ENCODE measurements at places on chromosomes 5 and 9.

DNA sequence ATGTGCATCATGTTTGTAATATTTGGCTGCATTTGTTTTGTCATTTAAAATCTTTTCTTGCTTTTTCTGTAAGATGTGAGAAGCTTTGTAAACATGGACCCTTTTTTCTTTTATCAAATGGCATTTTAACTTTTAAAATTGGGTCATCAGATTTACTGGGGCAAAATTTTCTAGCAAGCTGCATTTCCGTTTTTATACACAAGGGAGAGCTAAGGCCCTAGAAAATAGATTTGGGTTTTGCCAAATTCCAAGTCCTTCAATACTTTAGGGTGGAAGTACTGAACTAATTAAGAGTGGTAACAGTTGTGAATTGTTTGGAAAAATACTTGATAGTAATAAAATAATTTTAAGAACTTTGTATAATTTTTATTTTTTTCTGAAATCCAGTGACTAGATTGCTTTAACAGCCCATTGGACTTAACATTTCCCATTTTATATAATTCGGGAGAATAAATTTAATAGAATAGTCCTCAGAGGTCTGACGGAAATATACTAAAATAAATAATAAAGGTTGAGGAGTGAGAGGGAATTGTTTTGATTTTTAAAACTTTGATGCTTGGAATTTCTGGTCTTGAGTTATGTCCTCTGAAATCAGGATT is 117.4 kb downstream of the SMARCA2 start:
- peak; percentile 51 for DNase-seq

- DNase-seq: no peak
Measured at GRCh38 chr9:100295240-100295639, 57.5 kb downstream of the TEX10 start.

DNA sequence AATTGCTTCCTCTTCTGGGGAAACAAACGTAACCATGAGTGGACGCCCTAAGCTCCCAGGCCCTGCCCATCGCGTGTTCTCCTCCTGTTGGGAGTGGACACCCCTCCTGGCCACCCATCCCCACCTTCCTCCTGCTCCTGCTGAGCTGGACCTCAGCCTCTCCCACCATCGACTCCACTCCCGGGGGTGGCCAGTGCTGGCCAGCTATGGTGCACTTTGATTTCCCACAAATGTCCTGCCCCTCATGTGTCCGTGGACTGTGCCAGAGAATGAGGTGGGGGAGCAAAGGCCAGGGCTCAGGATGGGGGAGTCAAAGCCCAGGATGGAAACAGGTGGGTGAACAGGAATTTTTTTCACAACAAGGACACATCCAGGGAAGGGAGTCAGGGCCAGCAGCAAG is 62.8 kb downstream of the MED10 start:
- no peak for DNase-seq

DNA sequence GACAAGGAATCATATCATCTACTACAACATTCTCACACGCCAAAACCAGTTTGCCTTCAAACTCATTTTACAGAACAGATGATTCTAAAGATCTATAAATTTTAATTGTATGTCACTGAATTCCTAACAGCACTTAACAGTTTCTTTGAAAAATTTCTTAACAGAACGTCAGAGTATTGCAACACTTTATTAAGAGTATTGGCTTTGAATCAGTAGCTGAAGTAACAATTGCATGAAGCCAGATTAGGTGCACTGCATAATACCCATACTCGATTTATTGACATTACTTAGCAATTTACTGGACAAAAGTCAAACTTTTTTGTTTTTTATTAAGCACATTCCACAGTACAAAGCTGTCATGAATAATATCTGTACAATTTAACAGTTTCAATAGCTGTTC is 75.8 kb downstream of the SMIM23 start:
- no peak for DNase-seq

DNA sequence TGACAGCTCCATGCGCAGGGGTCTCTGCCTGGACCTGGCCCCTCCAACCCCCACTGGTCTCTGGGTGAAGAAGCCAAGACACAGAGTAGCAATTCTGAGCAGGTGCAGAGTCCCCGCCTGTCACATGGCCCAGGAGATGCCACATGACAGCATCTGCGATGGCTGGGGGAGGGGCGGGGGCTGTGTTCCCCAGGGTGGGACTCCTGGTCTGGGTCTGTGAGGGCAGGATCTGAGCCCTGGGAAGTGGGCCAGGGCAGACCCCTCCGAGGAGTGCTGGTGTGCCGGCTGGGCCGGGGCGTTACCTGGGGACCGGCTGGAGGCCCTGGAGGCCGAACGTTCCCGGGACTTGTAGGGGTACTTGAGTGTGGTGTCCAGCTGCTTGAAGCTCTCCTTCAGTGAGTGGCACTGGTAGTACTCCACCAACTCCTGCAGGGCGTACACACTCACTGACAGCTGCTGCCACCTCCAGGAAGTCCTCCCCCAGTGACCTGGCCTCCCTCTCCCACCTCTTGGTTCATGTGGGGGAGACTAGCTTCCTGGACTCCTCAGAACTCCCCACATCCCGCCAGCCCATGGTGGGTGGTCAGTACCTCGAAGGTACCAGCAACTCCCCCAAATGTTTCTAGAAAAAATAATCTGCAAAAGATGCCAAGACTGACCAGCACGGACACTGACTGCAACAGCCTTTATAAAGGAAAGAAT is 32.1 kb upstream of the SARDH start:
- DNase-seq: no peak

DNA sequence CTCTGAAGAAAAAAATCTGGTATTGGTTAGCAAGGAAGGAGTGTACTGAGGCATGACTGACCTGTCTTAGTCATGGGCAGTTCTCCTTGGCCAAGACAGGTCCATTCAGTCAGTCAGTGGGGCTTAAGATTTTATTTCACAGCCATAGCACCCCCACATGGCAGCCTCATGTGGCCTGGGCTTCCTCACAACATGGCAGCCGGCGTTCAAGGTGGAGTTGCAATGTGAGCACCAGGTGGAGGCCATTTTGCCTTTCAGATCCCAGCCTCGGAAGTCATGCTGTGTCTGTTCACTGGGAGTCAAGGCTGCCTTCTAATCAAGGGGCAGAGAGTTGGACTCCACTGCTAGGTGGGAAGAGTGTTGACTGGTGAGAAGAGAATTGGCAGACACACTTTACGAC is 10.3 kb upstream of the CARD19 start:
- no peak for DNase-seq

GRCh38 chr9:17622141-17622540 is 43.3 kb downstream of the SH3GL2 start:
- no peak for DNase-seq

DNA sequence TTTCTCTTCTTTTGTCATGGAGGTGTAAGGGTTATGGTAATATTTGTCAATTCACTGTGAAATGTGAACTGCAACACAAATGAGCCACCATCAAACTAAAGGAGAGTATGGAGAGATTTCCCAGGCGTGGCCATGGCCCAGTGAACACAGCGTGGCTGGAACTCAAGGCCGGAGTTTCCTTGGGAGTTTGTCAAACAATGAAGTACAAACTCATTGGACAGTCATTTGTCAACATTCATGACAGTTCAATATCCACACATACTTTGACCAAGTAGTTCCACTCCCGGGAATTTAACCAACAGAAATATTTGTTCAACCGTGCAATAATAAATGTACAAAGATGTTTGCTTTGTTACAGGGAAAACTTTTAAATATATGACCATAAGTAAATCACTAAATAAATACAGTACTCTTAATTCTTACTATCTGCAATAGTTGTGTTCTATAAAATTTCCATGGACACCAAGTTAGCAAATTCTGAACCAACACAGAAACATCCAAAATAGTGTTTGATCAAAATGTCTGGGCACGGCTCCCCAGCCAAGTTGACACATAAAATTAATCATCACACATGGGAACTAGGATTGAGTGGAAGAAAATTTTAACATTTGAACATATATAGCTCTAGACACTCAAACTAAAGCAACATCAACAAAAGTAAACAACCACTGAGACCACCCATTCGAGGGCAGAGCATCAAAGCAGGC is 87.1 kb downstream of the DIRAS2 start:
- DNase-seq: no peak

DNA sequence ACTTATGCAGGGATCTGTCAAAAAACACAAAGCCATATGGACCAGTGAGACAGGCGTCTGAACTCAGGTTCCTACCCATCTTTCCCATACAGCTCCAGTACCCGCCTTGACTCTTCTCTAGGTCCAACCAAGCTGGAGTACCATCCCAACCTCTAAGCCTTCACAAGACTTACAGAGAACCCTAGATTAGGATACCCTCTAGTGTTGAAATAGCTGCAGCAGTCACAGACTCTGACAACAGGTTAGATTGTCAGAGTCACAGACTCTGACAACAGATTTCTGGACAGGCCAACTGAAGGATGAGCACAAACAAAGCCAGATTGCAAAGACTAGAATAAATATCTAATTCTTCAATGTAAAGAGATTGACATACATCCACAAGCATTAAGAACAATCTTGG is 266.1 kb downstream of the GRIA1 start:
- DNase-seq: no peak

DNA sequence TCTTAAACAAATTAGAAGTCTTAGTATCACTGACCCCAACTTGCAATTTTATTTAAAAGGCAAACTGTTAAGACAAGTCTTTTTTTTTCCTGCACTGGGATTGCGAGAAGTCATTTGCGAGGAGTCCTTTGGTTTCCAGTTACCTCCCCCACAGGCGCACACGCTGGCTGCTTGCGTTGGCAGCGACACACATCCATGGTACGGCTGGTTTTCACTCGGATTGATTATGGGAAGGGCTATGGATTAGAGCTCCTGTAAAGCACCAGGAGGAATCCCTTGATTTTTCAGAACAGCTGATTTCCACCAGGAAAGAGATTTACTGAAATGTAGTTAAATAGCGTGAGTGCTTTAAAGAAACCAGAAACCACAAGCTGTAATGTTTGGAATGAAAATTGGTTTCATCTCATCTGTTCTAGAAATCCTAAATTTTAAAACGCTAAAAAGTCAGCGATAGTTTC is 737 bp downstream of the SLC1A3 start:
- DNase-seq: peak; percentile 59

All from PC-3 (cell line).